ENCODE measurements at places on chromosomes 5 and 9.

DNA sequence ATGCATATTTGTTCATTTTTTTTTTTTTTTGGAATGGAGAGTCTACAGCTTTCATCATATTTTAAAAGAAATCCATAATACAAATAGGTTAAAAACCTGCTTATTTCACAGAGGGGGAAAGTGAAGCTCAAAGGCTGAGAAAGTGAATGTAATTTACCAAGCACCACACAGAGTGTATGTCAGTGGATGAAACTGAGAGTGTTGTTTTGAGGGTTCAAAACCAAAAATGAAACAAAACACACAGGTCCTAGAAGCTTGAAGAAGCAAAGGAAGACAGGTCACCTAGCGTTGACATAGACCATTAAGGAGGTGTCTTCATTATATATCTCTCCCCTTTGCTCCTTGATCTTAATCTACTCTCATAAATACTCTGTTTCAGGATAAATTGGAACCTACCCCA is 7.5 kb downstream of the NMUR2 start:
- DNase-seq = no peak

GRCh38 chr5:122252319-122252718 is 59.7 kb upstream of the SNCAIP start:
- no peak for DNase-seq

- no peak for DNase-seq
Measured at GRCh38 chr5:10592601-10593000, 28.7 kb downstream of the ANKRD33B start.

- no peak for DNase-seq
Measured at GRCh38 chr5:174725261-174725990, 1.0 kb downstream of the MSX2 start.

DNA sequence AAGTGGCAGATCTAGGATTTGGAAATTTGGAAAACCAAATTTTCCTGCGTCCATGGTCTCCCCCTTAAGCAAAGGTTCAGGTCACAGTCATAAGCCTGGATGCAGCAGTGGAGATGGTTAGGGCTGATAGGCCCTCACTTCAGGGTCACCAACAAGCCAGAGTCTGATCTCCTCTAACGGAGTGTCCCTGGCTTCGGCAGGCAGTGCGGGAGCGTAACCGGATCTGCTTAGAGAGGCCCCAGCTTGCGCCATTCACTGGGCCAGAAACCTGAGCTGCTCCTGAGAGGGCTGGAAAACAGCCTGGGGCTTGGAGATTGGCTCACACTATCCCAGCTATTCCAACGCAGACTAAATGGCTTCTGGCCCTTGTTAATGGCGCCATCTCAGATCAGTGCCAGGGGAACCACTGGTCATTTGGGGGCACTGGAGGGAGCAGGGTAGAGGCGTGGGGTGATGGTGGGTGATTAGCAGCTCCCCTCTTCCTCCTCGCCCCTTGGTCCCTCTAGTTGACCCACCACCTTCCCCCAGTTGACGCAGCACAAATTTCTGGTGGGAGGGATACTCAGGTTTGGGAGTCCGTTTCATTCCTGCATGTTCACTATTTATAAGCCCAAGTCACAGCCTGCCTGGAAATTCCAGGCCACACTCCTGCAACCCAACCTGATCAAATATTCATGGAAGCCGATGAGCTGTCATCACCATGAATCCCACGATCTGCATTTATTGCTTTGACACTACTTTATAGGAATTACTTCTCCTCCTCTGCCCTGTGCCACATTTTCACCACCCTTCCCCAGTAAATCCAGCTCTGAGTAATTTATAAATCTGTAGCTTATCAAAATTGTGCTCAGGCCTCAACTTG is 134.6 kb upstream of the CPEB4 start:
- peak; percentile 89 for DNase-seq

DNA sequence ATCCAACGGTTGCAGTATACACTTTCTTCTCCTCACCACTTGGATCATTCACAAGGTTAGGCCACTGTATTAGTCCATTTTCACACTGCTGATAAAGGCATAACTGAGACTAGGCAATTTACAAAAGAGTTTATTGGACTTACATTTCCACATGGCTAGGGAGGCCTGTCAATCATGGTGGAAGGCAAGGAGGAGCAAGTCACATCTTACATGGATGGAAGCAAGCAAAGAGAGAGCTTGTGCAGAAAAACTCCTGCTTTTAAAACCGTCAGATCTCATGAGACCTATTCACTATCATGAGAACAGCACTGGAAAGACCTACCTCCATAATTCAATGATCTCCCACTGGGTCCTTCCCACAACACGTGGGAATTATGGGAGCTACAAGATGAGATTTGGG is 81.8 kb upstream of the DAP start:
- DNase-seq = no peak

- no peak for DNase-seq
Measured at GRCh38 chr5:87109746-87110145, 157.9 kb upstream of the RASA1 start.

GRCh38 chr9:104269996-104270963 is 176.2 kb downstream of the SMC2 start:
- DNase-seq = no peak

GRCh38 chr5:146770546-146770945 is 108.0 kb downstream of the PPP2R2B start:
- DNase-seq = no peak

DNA sequence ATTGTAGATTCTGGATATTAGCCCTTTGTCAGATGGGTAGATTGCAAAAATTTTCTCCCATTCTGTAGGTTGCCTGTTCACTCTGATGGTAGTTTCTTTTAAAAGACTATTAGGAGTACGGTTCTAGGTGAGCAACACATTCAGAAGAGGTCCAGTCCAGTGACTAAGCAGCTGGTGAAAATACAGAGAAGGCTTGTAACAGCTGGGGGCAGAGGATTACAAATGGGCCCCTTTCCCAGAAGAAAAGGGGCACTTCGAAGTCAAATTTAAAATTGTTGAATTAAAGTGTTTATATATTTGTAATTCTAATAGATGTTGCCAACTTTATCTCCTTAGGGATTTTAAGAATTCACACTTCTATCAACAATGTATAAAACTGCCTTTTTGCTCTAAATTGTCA is 720.5 kb downstream of the TLE4 start:
- DNase-seq = no peak

- no peak for DNase-seq
Measured at GRCh38 chr5:150438873-150439546, 10.5 kb downstream of the RPS14 start.

DNA sequence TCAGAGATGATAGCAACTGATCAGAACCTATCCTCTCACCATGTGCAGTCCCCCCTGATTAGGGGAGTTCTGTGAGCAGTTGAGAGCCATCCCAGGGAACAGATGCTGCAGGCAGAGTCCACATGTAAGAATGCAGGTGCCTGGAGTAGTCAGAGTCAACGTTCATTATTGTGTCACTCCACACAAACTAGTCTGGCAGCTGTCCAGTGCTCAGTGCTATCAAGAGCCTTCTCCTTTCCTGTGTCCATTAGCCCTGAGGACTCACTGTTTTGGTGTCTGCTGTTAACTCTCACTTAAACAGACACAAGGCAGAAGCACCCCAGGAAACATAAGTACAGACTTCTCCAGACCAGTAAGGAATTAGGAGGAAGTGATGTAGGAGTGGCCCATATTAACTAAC is 2.5 kb downstream of the SH3TC2 start:
- DNase-seq = no peak

DNA sequence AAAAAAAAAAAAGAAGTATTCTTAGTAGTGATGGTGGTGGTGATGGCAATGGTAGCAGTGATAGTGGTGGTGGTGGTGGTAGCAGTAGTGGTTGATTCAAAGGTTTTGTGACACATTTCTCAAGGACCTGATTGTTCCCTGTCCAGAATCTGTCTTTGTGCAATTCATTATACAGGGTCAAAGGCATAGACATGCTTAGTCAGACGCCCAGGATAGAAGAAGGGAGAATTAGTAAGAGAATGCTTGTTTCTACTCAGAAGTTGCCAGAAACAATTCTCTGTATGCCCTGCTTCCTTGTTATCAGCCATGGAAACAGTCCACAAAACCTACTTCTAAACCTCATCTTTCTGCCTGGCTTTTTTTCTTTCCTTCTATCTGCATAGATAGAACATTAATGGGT is 89.4 kb downstream of the SLC44A1 start:
- peak; percentile 30 for DNase-seq

- DNase-seq = no peak
Measured at GRCh38 chr9:2281803-2282185, 266.6 kb downstream of the SMARCA2 start.

DNA sequence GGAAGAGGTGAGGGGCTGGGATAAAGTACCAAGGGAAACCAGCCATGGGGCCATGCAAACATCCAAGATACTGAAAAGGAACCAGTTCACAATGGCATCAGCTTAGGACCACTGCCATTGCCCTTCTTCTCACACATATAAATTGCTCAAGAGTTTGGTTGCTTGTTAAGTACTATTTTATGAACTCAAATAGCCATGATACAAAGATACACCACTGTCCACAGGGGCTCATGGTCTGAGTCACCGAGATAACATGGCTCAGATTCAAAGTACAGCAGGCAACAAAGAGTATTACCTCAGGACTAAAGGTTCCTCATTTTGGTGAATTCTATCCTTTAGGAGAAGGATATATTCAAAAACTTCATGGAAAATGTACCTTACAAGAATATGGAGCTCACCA is 55.6 kb downstream of the FANCC start:
- no peak for DNase-seq

DNA sequence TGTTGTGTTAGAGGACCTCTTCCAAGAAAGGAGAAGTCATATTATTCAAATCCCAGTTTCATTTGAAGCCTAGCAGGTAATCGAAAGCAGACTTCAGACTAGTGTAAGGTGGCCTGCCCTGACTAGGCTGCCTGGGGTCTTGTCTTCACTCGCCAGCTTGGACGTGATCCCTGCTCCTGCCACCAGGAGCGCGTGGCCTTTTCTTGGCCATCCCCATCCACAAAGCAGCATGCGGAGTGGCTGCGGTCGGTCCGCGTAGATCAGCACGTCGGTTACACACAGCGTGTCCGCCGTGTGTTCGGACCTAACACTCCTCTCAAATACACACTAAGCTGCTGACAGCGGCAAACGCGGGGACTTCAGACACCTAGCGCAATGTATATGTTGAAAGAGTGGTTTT is 37.3 kb downstream of the CFAP77 start:
- no peak for DNase-seq

DNA sequence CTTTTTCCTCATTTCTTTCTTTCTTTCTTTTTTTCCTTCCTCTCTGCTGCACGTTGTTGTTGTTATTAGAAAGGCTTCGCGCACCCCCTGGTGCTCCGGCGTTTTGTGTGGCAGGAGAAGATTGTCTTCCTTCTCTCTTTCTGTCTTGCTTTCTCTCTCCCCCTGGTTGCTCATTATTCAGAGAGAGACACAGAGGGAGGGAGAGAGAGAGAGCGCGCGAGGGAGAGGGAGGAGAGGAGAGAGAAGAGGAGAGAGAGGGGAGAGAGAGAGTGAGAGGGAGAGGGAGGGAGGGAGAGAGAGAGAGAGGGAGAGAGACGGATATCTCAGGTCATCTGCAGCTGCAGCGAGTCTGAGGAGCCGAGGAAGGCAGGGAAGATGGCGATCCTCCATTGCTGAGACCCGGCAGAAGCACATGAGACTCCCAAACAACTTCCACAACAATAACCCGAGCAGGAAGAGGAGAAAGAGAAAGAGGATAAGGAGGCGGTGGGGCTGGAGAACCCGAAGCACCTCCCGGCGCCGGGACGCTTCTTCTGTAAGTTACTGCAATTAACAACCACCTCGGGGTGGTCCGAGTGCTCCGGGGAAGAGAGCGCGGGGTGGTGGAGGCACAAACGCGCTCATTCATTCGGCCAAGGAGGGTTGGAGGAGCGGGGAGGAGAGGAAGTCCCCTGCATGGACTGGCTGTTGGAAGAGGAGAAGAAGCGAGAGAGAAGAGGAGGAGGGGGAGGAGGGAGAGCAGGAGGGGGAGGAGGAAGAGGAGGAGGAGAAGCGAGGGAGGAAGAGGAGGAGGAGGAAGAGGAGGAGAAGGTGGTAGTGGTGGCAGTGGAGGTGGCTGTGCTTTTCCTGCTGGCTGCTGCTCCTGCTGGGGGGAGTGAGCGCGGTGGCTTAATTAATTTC is at the start of gene ZNF462:
Gene ZNF462, plus strand, starts transcription at position 346 of the 900 bp plus-strand sequence. CDS start 60,218 bp downstream, outside the sequence.
- DNase-seq = peak; percentile 87

GRCh38 chr5:97846643-97847042 is 663.6 kb upstream of the RIOK2 start:
- DNase-seq = no peak

DNA sequence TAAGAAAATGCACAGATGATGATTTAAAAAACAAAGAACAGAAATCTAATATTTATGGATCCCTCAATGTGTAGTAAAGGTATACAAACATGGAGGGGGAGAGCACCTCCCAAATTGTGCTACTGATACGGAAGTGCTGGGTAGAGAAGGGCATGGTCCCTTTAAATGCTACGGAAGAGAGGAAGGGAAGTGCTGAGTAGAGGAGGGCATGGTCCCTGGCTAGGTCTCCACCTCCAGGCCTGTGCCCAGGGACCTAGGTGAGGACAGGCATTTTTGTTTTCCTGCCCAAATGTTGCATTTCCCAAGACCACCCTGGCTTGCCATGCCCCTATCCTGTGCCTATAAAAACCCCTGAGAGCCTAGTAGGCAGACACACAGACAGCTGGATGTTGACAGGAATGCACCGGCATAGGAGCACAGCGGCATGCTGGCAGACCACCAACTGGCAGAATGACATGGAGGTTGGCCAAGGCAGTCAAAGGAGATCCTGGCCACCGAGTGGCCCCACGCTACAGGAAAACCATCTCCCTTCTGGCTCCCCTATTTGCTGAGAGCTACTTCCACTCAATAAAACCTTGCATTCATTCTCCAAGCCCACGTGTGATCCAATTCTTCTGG is 62.1 kb upstream of the SPDL1 start:
- DNase-seq = no peak

GRCh38 chr5:125597338-125597737 is 825.9 kb upstream of the GRAMD2B start:
- peak; percentile 55 for DNase-seq

GRCh38 chr9:93265972-93266371 is 82.0 kb downstream of the WNK2 start:
- no peak for DNase-seq

GRCh38 chr9:8686516-8686915 is 886.9 kb upstream of the DMAC1 start:
- no peak for DNase-seq

DNA sequence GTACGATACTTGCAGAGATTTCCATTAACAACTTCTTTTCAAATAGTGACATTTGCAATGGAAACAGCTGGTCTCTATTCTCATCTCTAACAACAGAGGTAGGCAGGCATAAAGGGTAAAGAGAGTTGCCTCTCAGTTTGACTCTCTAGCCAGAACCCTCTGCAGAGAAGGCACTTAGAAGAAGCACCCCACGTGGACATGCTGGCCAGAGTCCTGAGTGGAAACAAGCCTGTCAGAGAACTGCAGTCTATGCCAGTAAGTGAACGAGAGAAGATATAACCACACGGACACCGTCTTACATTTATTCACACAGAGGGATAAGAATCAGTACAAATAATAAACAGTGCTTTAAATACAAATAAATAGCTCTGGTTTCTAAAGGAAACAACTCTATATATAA is 11.0 kb upstream of the LHX6 start:
- no peak for DNase-seq

- no peak for DNase-seq
Measured at GRCh38 chr9:77710965-77711648, 63.0 kb upstream of the GNA14 start.

GRCh38 chr9:84708400-84708799 is 38.9 kb downstream of the NTRK2 start:
- no peak for DNase-seq

- DNase-seq = peak; percentile 82
Measured at GRCh38 chr5:67246108-67246507, 49.5 kb upstream of the CD180 start.

- DNase-seq = peak; percentile 60
Measured at GRCh38 chr5:81525690-81526089, 131.8 kb upstream of the ACOT12 start.

- no peak for DNase-seq
Measured at GRCh38 chr9:27590651-27591050, 17.4 kb upstream of the C9orf72 start.
